Panc1 (cell line): ENCODE measurements at places on chromosomes 11 and 22.

DNA sequence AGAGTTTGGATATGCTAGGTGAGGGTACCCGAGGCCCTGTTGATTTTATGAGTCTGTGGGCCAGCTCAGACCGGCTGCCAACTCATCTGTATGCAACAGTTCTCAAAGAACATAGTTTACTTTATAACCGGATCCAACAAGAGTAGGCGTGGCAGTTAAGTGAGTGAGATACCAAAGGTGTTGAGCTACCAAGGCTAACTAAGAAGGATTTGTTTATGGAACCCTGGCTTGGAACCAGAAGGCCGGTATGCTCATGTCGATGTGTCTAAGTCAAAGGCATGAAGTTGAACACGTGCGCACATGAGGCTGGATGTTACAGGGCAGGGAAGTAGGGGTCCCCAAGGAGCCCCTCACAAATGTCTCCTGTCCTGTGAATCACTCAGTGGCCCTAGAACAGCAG lies at the start of gene KCNJ1:
KCNJ1 (minus strand) TSS at position 20 of the 400 bp plus-strand sequence. CDS start 27,053 bp downstream, outside the sequence.
- no peak within 1 kb of the TSS for H3K4me3 ChIP-seq
- H3K27ac ChIP-seq, result no peak within 1 kb of the TSS
- no peaks in the 10 kb centered on the region for H3K4me1 ChIP-seq
- H3K36me3 ChIP-seq, result no peaks in the 10 kb centered on the region
- DNase-seq, result no peak
- peaks cover 10% of the 10 kb centered on the region for H3K27me3 ChIP-seq

DNA sequence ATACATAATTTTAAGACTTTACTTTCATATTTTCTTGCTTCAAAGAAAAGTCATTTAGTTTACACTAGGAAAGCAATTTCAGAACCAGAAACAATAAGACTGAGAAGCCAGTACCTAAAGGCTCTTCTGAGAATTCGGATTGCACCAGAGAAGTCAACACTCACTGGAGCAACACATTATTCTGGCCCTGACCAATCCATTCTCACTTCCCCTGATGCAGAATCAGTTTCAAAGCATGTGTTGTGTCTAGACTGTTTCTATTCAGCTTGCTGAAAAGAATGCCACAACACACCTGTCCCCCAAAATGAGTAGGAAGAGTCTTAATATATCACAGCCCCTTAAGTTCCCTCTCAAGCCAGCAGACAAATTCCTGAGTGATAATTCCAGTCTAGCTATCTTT lies 1074.3 kb upstream of the TENM4 start:
- H3K4me1 ChIP-seq, result no peaks in the 10 kb centered on the region
- no peak overlapping the region for H3K27ac ChIP-seq
- H3K36me3 ChIP-seq, result no peaks in the 10 kb centered on the region
- no peak for DNase-seq

DNA sequence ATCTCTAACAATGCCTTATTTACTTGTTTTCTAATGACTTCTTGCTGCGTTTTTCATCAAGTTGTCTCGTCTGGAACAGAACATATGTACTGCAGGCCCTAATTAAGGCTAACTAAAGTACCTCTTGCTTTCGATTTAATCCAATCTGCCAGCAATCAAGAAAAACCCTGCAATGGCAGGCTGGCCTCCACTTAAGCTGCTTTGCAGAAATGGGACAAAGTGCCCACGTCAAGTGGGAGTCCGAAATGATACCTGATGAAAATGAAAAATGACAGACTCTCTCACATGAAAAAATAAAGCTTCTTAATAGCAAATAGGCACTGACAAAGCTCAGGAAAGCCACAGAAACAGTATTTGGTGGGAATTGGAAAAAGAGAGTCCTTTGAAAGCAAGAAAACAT lies 1454.7 kb downstream of the FAM181B start:
- H3K36me3 ChIP-seq, result no peaks in the 10 kb centered on the region
- no peaks in the 10 kb centered on the region for H3K27me3 ChIP-seq
- H3K4me1 ChIP-seq, result no peaks in the 10 kb centered on the region
- DNase-seq, result no peak

DNA sequence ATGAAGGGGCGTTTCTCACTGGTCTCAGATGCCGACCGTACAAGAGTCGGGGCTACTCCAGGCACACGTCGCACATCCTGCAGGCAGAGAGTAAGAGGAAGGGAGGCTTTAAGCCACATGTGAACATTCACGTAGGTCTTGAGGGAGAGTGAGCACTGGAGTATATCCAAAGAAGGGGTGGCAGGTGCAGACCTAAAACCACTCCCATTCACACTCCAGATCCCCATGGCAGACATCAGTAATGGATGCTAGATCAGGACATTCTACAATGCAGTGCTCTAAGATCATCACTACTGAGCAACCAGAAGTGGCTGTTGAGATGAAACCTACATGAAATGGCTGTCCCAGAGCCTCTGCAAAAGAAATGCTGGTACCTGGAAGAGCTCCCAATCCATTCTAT lies 39.0 kb downstream of the WT1 start:
- H3K36me3 ChIP-seq, result no peaks in the 10 kb centered on the region; the same call in 1 of the 2 replicates
- DNase-seq, result no peak
- H3K27me3 ChIP-seq, result no peaks in the 10 kb centered on the region
- no peak overlapping the region for H3K27ac ChIP-seq

GRCh38 chr22:20238536-20238900 lies 29.6 kb downstream of the RTN4R start:
- DNase-seq, result no peak
- H3K27ac ChIP-seq, result no peak overlapping the region
- no peaks in the 10 kb centered on the region for H3K27me3 ChIP-seq
- H3K36me3 ChIP-seq, result no peaks in the 10 kb centered on the region

DNA sequence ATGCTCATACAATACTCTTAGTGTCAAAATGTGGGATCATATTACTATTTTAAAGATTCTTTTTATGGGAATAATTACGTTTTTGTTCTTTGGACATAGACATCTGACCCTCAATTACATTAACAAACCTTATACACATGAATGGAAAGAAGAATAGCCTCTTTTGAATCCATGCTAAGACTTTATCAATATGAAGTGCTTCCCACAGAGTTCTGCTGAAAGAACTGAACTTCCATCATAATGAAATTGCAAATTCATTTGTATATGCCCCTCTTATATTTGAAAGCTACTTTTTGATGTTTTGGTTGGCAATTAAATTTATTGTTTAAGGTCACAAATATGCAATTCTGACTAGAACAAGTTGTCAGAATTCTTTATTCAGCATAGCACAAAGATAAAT lies 254.9 kb downstream of the TMEM135 start:
- no peak for DNase-seq
- no peaks in the 10 kb centered on the region for H3K4me1 ChIP-seq
- no peaks in the 10 kb centered on the region for H3K27me3 ChIP-seq
- H3K27ac ChIP-seq, result no peak overlapping the region
- no peak overlapping the region for H3K4me3 ChIP-seq

- no peak overlapping the region for H3K27ac ChIP-seq
- no peaks in the 10 kb centered on the region for H3K27me3 ChIP-seq
- no peak for DNase-seq
- no peaks in the 10 kb centered on the region for H3K4me1 ChIP-seq
- no peak overlapping the region for H3K4me3 ChIP-seq
Observed at GRCh38 chr11:26896719-26897118, 97.2 kb upstream of the FIBIN start.

DNA sequence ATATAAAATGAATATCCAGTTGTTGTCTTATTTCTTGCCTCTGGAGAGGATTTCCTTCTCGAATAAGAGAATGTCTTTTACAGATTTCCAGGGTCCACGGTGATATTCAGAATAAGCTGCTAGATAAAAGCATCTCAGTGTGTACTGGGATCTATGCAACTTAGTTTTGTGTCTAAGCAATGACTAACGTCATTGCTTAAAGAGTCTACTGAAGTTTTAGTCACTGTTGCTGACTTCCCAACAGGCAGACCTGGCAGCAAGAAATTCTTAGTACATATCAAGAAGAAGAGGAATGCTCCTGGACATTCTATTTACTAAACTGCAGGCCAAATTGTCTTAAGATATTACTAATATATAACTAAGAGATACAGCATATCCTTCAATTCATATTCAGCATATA lies 70.3 kb downstream of the SOX6 start:
- no peak overlapping the region for H3K4me3 ChIP-seq
- no peaks in the 10 kb centered on the region for H3K4me1 ChIP-seq
- no peaks in the 10 kb centered on the region for H3K36me3 ChIP-seq
- H3K27ac ChIP-seq, result no peak overlapping the region
- no peaks in the 10 kb centered on the region for H3K27me3 ChIP-seq

DNA sequence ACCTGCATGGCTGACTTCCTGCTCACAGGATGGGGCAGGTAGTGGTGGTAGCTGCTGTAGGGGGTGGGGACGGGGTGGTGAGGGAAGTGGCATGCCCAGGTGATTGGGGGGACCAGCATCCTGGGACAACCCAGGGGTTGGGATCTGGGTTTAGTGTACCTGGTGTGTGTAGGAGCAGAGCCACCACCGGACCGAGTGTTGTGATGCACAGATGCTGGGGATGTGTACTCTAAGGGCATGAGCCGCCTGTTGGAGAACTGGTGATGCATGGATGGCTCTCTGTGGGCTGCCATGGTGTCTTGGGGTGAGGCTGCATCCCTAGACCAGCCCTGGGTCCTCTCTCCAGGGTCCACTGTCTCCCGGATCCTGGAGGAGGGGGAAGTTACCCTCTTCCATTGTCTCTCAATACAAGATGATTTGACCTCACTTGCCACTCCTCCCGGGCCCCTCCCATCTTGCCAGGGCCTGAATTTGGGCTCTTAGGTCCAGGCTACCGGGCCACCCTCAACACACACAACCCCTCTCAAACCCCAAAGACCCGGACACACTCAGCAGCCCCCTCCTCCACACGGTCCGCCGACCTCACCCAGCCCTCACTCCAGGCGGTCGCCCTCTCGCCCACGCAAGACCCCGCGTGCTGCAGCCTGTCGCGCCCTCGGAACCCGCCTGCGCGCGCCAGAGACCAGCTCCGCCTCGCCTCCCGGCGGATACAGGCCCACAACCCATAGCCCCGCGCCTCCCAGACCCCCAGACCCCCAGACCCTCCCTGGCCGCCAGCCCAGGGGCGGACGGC lies 619 bp downstream of the LRRC75B start:
- H3K27me3 ChIP-seq, result no peaks in the 10 kb centered on the region
- no peaks in the 10 kb centered on the region for H3K36me3 ChIP-seq
- H3K4me3 ChIP-seq, result peak overlapping the region; percentile 48
- DNase-seq, result no peak
- H3K27ac ChIP-seq, result no peak overlapping the region
- peaks cover 4% of the 10 kb centered on the region; the same call in 1 of the 2 replicates for H3K4me1 ChIP-seq

- peak overlapping the region; percentile 82 for H3K4me3 ChIP-seq
- peaks cover 19% of the 10 kb centered on the region; the same call in 1 of the 2 replicates for H3K36me3 ChIP-seq
- H3K4me1 ChIP-seq, result peaks cover 7% of the 10 kb centered on the region; the same call in 1 of the 2 replicates
- peak overlapping the region; percentile 86 for H3K27ac ChIP-seq
Observed at GRCh38 chr11:119055901-119056300, 1.1 kb downstream of the HYOU1 start.

DNA sequence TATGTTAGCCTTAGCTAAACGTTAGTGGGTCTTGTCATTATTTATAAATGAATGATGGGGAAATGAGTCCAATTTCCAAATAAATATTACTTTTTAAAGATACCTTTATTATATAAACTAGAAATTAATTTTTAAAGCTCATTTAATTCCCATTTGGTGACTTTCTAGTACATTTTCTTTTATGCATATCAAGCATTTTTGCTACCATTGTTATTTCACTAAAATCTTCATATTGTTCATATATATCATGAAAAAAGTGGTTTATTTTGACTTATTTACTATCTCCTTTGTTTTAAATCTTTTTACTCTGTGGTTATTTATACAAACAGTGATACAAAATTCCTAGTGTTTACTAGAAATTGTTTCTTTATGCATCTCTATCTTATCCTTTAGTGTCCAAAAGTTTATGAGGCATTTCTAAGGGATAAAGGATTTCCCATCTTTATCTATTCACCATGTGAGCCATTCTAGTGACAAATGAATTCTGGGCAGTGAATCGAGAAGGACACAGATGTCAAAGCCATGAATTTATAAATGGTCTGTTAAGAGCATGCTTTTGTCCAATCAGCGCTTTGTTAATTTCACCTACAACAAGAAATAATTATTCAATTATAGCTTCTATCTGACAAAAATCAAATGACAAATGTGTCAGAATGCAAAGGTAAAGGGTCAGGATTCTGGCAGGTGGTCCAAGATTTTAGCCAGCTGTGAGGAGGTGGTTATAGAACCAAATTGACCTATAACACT lies 70.6 kb downstream of the PRMT3 start:
- no peaks in the 10 kb centered on the region for H3K27me3 ChIP-seq
- no peak overlapping the region for H3K27ac ChIP-seq
- H3K4me1 ChIP-seq, result no peaks in the 10 kb centered on the region
- no peak overlapping the region for H3K4me3 ChIP-seq

- no peak overlapping the region for H3K27ac ChIP-seq
- peaks cover 25% of the 10 kb centered on the region for H3K4me1 ChIP-seq
- H3K27me3 ChIP-seq, result peaks cover 2% of the 10 kb centered on the region; the same call in 1 of the 2 replicates
- no peak for DNase-seq
Observed at GRCh38 chr11:1071571-1072115, 3.0 kb upstream of the MUC2 start.

DNA sequence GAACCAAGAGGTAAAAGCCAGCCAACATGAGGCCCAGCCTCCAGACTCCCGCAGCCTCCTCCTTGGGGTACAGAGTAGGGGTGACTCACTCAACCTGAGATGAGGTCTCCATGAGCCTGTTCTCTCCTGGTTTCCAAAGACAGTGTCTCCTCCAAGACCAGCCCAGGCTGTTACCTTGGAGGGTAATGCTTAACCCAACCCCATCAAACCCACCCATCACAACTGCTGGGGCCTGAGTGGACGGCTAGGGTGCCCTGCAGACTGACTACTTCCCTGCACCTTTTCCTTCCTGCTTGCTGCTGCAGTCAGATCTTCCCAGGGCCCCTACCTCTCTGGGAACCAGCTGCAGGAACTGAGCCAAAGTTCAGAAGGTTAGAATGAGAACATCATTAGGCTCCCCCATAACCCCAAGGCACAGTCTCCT lies 5.1 kb upstream of the NOL12 start:
- peaks cover 32% of the 10 kb centered on the region for H3K4me1 ChIP-seq
- H3K27me3 ChIP-seq, result no peaks in the 10 kb centered on the region
- H3K27ac ChIP-seq, result peak overlapping the region; percentile 59
- DNase-seq, result no peak

GRCh38 chr22:26983311-26983710 lies 325.9 kb downstream of the MIAT start:
- H3K27ac ChIP-seq, result no peak overlapping the region
- H3K36me3 ChIP-seq, result no peaks in the 10 kb centered on the region
- no peaks in the 10 kb centered on the region for H3K4me1 ChIP-seq
- no peak overlapping the region for H3K4me3 ChIP-seq
- no peaks in the 10 kb centered on the region; the same call in 1 of the 2 replicates for H3K27me3 ChIP-seq

DNA sequence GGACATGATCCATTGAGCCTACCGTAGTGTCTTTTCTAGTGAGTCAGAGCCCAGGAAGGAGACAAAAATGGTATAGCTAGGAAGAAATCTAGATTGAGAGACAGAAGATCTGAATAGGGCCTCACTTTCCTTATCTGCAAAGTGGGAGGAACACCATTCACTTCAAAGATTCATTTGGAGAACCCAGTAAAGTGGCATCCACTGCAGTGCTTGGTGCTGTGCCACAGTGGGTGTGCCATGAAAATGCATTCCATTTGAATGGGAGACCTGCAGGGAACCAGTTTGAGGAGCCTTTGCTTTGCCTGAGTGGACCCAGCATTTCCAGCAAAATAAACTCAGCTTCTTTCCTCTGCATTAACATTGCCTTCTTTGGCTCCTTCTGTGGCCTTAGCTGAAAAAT lies 470.5 kb upstream of the CADM1 start:
- no peaks in the 10 kb centered on the region for H3K36me3 ChIP-seq
- H3K4me3 ChIP-seq, result no peak overlapping the region
- H3K4me1 ChIP-seq, result no peaks in the 10 kb centered on the region
- DNase-seq, result no peak
- H3K27me3 ChIP-seq, result no peaks in the 10 kb centered on the region
- no peak overlapping the region for H3K27ac ChIP-seq
